ENCODE measurements at places on chromosomes 5 and 9.
A peak's percentile ranks its signal among the peaks of the same experiment; 100 is the strongest.

- no peak for DNase-seq
Observed at GRCh38 chr5:75558981-75559632, 47.4 kb downstream of the POLK start.

DNA sequence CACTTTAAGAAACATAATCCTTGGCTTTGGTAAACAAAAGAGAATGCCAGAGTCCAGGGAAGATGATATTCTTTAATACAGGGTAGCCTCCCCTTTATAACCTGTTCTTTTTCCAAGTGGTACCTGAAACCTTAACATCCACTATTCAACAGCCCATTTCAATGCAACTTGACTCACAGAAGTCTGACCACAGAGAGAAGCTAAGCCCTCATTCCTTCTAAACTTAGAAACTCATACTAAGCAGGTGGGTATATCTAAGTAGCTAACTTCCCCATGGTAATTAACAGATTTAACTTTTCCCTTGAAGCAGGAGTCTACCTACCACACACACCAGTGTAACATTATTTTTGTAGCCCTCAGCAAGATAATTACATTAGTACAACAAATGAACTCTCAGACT, 91.9 kb downstream of the CEMIP2 start:
- no peak for DNase-seq

DNA sequence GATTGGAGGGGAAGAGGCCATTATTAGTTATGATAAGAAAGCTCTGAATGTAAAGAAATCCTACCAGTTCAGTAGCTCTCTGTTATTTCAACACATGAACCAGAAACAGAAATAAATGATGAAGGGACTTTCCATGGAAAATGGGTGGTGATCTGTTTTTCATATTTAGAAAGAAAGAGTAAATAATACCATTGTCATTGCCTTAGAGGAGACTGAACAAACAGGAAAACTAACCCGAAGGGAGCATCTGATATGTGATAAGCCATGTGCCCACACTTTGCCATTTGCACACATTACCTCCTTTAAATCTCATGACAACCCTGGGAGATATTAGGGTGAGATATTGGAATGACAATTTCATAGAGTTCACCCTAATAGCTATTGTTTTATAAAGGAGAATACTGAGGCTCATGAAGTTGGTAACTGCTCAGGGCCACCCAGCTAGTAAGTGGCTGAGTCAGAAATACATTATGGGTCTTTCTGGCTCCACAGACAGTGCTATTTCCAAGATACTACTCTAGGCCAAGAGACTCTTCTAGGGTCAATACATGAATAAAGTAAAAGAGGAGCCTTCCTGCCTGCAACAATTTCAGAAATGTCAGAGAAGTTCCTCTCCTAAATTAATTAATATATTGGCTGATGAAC, 111.0 kb upstream of the SLIT3 start:
- no peak for DNase-seq

- no peak for DNase-seq
Observed at GRCh38 chr5:10567121-10567591, 3.3 kb downstream of the ANKRD33B start.

- no peak for DNase-seq
Observed at GRCh38 chr5:83055166-83055565, 22.0 kb downstream of the TMEM167A start.

DNA sequence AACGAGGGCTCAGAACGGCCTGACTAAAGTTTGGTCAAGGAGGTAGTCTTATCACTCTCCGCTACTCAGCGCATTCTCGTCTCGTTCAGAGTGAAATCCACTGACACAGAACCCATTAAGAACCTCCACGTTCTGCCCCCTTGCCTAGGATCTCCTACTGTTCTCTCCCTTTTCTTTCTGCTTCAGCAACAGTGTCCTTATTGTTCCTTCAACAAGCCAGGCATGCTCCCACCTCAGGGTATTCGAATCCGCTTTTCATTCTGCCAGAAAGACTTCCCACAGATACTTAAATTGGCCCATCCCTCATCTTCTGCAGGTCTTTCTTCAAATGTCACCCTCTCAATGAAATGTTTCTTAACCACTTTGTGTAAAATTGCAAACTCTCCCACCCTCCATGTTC, 4.3 kb upstream of the ZNF354C start:
- no peak for DNase-seq

DNA sequence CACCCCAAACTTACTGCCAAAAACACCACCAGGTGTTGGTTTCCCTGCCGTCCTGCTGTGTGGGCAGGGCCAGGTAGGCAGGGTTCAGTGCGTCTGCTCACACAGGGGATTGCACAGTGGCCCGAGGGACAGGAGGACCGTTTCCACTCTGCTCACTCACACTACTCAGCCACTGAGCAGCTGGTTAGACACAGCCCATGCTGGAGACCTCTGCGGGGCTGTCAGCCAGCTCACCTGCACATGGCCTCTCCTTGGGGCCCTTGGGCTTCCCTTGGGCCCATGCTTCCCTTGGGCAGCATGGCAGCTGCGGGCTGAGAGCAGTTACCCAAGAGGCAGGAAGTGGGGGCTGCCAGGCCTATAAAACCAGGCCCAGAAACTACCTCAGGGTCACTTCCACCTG, 79.0 kb downstream of the SYK start:
- no peak for DNase-seq

- DNase-seq: peak; percentile 30
Observed at GRCh38 chr5:82765765-82766164, 311.4 kb downstream of the TMEM167A start.

- DNase-seq: no peak
Observed at GRCh38 chr5:8410618-8411017, 541.7 kb downstream of the MTRR start.

- DNase-seq: no peak
Observed at GRCh38 chr9:98024702-98025101, 31.8 kb upstream of the NANS start.

DNA sequence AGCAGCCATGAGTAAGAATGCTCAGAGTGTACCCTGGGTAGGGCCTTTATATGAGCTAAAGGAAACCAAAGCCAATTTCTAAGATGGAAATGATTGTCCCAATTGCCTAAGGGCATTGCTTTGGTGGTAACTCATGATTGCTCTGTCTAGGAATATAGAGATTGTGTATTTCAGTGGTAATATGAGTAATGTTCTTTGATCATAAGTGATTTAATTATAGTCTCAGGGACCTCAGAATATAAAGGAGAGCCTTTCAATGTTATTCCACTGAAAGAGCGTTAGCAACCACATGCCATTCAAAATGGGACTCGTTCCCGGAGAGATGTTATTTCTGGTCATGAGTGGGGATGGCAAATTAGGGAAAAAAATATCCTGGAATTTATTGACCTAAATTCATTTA, 340.5 kb downstream of the ARHGEF28 start:
- DNase-seq: no peak

GRCh38 chr9:124784509-124784908, 7.6 kb downstream of the OLFML2A start:
- peak; percentile 74 for DNase-seq

DNA sequence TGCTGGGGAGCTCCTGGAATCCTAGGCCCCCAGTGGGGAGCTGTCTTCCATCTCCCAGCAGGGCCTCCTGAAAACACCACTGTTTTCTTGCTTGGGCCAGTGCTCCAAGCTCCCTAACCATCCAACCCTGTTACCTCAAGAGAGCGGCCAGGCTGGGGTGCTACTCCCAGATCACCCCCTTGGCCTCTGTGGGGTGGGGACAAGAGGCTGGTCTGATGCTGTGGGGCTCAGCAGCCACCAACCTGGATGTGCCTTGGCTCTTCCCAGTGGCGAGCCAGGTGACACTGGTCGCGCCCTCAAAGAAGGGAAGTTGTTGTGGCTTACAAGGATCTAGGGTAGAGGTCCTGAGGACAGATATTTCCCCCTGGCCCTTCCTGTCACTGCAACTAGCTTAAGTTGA, 49.0 kb downstream of the SECISBP2 start:
- DNase-seq: no peak

- DNase-seq: peak; percentile 66
Observed at GRCh38 chr9:136119061-136119882, 597 bp upstream of the TMEM250 start.

- peak; percentile 32 for DNase-seq
Observed at GRCh38 chr9:105341434-105342146, 97.1 kb downstream of the SLC44A1 start.

DNA sequence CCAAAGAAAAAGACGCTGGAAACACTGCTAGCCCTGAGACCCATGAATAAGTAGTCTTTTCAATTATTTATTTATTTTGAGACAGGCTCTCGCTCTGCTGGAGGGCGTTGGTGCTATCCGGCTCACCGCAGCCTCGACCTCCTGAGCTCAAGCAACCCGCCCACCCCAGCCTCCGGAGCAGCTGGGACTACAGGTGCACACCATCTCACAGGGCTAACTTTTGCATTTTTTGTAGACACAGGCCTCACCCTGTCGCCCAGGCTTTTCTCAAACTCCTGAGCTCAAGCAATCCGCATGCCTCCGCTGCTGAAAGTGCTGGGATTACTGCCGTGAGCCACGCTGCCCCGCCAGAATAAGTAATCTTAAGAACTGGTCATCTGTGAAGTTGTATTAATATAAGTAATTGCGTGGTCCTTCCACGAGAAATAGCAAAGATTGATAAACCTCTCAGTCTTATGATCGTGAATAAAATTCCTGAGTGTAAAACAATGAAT, 1.6 kb downstream of the ANXA2R start:
- DNase-seq: peak; percentile 61

DNA sequence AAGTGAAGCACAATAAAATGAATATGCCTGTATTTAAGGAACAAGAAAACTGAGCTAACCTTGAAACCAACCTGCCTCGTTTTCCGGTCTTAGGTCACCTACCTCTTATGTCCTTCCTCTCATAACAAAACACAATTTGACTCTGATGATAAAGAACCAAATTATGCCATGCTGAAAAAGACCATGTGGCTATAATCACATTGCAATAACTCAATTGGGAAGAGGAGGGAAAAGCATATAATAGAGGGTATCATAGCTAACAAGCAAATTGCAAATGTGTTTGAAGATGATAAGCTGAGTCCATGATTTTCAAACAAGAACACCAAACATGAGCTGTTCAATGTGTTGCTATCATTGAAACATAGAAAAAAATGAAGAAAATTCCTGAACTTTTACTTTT, 260.8 kb downstream of the PLK2 start:
- no peak for DNase-seq

DNA sequence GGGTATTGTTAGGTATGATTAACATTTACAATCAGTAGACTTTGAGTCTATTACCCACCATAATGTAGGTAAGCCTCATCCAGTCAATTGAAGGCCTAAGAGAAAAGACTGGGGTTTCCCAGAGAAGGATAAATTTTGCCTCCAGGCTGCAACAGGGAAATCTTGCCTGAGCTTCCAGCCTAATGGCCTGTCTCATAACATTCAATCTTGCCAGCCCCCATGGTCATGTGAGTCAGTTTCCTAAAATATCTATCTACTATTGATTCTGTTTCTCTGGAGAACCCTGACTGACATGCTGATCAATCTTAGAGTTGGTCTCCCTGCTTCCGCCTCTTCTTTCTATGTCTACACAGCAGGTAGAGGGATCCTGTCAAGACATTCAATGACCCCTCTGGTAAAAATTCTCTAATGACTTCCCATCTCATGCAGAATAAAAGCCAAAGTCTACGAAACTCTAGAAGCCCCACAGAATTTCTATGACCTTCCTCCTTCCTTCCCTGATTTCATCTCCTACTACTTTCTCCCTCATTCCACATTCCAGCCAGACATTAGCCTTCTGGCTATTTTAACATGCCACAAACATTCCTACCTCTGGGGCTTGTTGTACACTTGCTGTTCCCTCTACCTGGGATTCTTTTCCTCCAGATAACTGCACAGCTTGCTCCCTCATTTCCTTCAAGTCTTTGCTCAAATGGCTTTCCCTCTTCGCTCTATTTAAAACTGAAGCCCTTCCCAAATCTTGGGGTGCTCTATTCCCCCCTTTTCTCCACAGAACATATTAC, 60.2 kb downstream of the FBXW11 start:
- DNase-seq: peak; percentile 24

DNA sequence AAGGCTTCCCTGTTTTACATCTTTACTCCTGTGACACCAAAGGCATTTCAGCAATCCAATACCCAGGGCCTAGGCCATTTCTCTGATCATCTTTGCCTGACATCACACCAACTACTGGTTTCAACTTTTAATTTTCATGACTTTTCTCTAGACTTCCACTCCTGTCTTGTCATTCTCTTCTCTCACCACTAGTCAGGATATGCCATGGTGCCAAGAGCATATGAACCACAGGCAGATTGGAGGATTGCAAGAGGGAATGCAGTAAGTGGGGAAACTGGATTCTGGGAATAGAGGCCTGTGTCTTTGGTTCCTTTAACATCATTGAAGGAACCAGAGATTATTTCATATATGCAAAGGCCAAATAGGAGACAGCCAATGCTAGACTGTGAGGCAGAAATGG, 69.3 kb downstream of the ANKRD31 start:
- DNase-seq: peak; percentile 6

DNA sequence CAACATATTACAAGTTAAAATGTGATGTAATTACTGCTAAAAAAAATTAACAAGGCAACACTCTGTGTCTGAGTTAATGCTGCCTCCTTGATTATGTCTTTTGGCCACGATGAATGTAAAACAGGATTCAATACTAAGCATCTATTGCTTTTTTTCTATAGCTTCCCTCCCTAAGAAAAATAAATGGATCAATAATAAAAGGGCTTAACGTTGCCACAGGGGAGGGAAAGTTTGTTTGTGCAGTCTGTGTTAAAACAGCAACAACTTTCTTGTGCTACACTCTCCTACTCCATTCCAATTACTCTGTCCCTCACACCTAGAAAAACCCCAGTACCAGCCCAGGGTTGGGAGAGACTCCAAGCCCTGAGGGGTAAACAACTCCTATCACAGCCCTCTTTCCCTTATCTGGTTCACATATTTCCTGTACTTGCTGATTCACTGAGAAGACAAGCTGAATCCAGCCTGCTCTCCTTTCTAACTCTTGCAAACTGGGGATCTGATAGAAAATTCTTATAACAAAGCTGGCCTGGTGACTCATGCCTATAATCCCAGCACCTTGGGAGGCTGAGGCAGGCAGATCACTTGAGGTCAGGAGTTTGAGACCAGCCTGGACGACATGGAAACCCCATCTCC, 44.8 kb downstream of the PTPN3 start:
- DNase-seq: peak; percentile 62

- peak; percentile 24 for DNase-seq
Observed at GRCh38 chr5:140075371-140075770, 32.3 kb upstream of the NRG2 start.

DNA sequence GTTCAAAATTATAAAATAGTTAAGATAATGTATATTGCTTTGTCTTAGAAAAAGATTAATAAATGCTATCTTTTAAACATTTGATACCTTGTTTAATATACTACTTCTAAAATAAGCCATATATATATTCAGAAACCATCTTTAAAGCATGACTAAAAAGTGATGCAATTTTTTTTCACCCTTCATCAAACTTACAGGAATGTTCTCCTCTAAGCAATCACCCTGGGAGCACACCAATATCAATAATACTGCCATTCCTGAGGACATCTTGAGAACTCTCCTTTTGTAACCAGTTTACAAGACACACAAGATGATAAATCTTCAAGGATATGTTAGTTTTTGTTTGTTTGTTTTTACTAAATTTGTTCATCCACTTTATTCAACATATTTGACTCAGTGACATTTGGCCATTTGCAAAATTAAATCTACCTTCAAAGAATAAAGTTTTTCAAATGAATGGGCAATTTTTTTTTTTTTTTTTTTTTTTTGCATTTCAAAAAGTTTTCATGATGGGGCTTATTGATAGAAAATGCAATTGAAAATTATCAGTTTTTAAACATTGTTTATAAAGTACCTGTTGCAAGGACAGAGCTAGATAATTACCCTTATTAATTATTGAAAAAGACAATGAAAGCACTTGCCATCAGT, 17.2 kb downstream of the FOXD1 start:
- DNase-seq: peak; percentile 71
